ENCODE measurements at places on chromosomes 2 and 18.

- no peak for DNase-seq
Measured at GRCh38 chr2:46136481-46136880, 160.7 kb upstream of the EPAS1 start.

DNA sequence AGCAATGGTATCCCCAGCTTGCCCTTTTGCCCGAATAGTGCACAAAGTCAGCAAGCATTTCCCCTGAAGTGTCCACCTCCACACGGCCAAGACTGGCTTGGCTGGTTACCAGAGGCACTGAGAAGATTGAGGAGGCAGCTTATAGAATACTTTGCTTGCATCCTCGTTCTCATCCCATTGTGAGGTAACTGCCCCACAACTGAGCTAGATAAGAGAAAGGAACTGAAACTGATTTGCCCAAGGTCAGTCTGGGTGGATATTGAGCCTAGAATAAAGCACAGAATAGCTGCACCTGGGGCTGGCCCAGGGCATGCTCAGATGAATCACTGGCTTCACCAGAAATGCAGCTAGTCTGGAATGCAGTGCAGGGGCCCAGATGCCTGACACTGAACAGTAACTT is 32.7 kb upstream of the MAP4K3 start:
- peak; percentile 34 for DNase-seq

DNA sequence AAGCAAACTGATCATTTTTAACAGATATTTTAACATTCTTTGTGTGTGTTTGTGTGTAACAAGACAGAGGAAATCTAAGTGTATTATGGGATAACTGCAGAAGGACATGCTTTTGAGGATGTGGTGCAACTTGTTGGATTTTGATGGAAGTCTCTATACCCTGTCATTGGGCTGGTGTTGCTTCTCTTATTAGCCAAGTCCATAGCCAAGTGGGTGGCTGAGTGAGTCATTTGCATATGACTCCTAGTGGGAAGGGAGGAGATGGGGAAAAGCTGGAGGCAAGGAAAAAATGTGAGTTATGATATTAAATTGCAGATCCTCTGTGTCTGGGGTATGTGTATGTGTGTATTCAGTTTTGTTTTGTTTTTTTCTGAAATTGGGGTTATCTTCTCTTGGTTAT is 879.9 kb downstream of the DCC start:
- DNase-seq, result no peak

- no peak for DNase-seq
Measured at GRCh38 chr18:55106906-55107305, 147.6 kb upstream of the CCDC68 start.

DNA sequence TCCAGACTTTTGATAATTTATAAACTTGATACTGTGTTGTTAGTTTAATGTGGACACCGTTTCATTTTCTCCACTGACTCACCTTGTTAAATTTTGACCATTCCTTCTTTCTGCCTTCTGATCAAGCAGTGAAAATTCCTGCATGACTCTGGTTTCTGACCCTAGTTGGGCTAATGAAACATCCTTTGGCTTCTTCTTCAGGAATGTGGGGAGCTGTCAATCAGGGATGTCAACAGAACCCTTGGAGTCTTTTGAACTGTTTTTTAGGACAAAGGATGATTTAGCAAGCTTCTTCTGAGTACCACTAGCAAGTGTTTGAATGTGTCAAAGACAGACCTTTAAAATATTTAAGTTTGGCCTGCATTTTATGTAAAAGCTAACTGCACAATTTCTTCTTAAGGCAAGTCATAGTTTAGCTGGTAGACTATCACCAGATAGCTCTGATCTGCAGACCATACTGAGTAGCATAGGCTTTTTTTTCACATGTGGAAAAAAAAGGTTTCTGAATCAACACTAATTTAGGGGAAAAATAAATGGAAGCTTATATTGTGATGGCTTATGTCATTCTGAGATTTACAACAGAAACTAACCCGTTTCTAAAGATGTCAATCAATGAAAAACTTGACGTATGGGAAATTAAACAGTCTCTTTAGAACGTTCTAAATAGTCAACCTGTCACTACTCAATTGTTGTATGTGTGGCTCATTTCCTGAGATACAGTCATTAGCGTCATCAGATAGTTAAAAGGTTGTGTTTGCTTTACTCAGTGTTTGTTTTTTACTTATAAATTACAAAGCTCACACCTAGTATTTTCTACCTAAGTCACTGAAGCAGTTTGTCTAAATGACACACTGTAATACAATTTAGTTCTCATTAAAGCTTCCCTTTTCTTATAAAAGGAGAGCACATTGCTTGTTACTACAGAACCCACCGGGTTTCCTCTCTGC is 311.4 kb downstream of the PTPRM start:
- no peak for DNase-seq

DNA sequence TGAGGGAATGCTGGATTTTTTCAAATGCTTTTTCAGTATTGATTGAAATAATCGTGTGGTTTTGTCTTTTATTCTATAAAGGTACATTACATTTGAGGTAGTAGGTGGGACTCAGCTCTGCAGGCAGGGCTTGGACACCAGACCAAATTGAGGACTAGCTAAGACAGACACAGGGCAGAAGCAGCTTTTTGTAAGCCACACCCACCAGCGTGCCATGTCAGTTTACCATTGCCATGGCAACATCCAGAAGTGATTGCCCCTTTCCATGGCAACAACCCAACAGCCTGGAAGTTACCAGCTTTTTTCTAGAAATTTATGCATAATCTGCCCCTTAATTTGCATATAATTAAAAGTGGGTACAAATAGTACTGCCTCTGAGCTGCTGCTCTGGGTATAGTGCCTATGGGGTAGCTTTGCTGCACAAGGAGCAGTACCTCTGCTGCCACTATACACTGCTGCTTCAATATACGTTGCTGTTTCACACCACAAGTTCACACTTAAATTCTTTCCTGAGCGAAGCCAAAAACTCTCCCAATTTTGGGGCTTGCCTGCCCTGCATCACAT is 23.6 kb upstream of the VWA3B start:
- DNase-seq, result no peak

GRCh38 chr2:157874997-157875640 is 1.0 kb downstream of the ACVR1 start:
- DNase-seq, result no peak

- no peak for DNase-seq
Measured at GRCh38 chr2:237425320-237425719, 11.4 kb upstream of the COL6A3 start.

- no peak for DNase-seq
Measured at GRCh38 chr18:2338601-2339000, 232.7 kb downstream of the METTL4 start.

- no peak for DNase-seq
Measured at GRCh38 chr2:30768036-30768686, 39.1 kb downstream of the CAPN13 start.

DNA sequence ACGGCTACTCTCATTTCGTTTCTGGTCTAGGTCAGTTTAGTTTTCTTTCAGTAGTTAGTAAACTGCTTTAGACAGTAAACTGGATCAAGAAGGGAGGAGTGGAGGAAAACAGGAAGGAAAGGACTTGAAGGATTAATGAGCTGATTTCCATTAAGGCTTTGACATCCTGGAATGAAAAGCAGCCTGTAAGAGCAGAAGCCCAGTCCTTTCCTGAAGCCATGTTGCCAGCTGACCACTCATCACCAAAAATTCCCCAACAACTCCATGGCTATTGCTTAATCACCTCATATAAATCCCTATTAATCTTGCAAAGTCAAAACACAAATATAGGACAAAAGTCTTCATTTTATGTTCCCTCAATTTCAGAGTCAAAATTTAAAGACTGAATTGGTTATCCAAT is 113.7 kb upstream of the ZFP36L2 start:
- no peak for DNase-seq

DNA sequence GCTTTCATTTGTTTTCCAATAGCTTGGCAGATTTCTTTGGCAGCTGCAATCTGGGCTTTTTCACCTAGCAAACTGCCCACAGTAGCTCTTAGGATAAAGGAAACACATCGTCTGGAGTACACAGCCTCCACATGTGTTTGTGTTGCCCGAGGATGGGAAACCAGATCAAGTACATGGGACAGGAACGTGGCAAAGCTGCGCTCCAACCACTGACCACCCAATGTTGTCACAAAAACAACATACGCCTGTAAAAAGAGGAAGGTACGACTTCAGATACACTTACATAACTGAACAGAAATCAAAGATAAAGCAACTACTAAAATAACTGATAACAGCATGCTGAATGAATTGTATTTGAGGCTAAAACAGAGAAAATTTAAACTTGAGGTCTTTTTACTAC is 15.5 kb downstream of the HEATR5B start:
- no peak for DNase-seq

DNA sequence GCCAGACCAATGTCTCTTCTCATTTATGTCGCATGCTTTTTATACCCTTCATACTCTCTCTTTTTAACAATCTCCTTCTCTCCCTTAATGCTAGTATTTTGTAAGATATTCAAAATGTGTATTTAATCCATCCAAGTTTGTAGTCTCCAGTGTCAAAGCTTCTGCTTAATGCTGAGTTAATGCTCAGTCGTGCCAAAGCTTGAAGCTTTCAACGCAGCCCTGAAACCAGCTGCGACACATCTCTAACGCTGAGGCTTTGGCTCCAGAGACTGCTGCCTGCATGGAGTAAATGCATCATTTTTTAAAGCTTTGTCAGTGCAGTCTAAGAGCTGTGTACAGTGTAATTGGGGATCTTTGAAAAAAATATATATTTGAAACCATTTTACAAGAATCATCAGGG is 2108.8 kb upstream of the PIK3C3 start:
- DNase-seq, result no peak

GRCh38 chr2:241796209-241796608 is 12.8 kb upstream of the NEU4 start:
- peak; percentile 22 for DNase-seq
